ENCODE measurements at places on chromosomes 1 and 21. TPM values are rescaled to one million over a fixed set of nuclear protein-coding genes. Genes with fewer than 3 reads are reported as not detected.

DNA sequence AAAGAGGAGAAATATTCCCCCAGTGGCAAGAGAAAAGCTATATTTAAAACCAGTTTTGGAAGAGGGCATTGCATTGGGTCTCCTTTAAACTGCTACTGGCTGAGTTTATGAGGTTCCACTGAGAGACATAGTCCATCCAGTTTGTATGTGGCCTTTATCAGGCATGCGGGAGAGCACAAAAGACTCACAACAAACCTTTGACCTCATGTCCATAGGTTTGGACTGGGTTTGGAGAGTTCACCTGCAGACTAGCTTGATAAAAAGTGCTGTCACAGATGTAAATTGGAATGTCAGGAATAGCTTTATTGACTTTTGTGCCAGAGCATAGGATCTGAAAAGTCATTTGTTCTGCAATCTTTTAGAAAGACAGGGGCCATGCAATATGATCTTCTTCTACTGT lies 131.0 kb upstream of the NRIP1 start:
- no peak for DNase-seq

DNA sequence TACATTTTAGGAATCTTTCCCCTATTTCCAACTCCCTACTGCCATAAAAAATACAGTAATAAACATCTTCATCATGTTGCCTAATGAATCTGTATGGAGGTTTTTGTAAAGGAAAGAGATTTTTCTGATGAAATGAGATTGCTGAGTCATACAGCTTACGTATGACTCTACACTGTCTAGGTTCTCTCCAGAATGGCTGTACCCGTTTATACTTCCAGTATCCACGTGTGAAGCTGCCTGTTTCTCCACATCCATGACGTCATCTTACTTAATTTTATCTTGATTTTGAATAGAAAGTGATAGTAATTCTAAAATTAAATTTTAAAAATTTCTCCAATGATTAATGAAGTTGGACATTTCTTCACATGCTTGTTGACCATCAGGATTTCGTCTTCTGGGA lies 103.7 kb downstream of the COQ8A start:
- no peak for DNase-seq

DNA sequence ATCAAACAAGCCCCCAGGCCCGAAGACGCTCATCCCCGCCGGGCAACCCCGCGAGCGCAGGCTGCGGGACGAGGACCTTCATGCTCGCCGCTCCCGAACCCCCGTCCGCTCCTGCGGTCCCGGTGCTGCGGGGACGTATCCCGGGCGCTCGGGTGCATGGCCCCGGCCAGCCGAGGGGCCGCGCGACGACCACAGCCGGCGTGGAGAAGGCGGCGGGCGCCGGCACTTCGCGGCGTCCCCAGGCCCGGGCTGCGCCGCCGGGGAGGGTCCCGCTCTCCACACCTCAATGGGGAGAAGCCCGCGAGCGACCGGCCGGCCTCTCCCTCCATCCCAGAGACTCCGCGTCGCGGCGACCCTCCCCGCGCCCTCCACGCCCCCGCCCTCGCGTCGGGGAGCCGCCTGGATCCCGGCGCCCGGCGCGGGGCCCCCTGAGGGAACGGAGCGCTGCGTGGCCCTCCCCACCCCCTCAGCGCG lies 401 bp downstream of the ERRFI1 start:
- no peak for DNase-seq

DNA sequence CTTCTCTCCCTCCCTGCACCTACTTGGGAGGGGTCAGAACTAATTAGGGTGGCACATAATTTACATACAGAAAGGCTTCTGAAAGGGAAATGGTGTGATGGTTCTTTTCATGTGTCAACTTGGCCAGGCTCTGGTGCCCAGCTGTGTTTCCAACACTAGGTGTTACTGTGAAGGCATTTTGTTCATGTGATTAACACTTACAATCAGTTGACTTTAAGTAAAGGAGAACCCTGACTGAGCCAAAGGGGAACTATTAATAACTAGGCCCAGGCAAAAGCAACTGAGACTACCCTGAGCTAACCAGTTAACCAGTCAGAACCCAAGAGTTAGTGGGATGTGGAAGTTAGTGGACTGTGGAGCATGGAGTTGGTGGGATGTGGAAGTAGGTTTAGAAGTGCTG lies 114.9 kb downstream of the SEC16B start:
- DNase-seq, result no peak

Gene DYNLT5
- 1.0 TPM for total RNA-seq

All from lower leg skin (tissue), 4 donors.